PC-3 (cell line): ENCODE measurements at places on chromosomes 16 and 17. TPM values are rescaled to one million over a fixed set of nuclear protein-coding genes. Genes with fewer than 3 reads are reported as not detected.

Gene NME1
- 538 and 592 TPM in 2 replicates for total RNA-seq

- H3K4me1 ChIP-seq, result peaks cover 19% of the 10 kb centered on the region
- no peak overlapping the region for H3K4me3 ChIP-seq
- H3K27me3 ChIP-seq, result no peaks in the 10 kb centered on the region
- H3K36me3 ChIP-seq, result peaks cover 68% of the 10 kb centered on the region
These were observed 14.4 kb downstream of the TTC19 start for GRCh38 chr17:16013943-16014407.

GRCh38 chr17:60472449-60472848, 50.2 kb downstream of the CHCT1 start:
- H3K4me1 ChIP-seq, result peaks cover 10% of the 10 kb centered on the region
- H3K27ac ChIP-seq, result no peak overlapping the region
- no peak for DNase-seq
- H3K36me3 ChIP-seq, result peaks cover 23% of the 10 kb centered on the region
- H3K27me3 ChIP-seq, result no peaks in the 10 kb centered on the region
- no peak overlapping the region for H3K4me3 ChIP-seq

DNA sequence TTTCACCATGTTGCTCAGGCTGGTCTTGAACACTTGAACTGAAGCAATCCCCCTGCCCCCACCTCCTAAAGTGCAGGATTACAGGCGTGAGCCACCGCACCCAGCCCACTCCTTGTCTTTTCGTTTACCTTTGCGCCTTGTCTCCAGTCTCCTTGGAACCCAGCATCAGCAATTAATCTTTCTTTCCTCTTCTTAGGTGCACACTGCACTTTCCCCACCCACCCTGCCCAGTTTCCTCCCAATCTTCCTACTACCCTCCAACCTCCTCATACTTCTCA, 1.5 kb upstream of the CLDN7 start:
- peak overlapping the region; percentile 93 for H3K27ac ChIP-seq
- H3K4me3 ChIP-seq, result peak overlapping the region; percentile 97
- H3K36me3 ChIP-seq, result peaks cover 4% of the 10 kb centered on the region; the same call in 1 of the 2 replicates
- no peaks in the 10 kb centered on the region for H3K27me3 ChIP-seq
- peaks cover 27% of the 10 kb centered on the region for H3K4me1 ChIP-seq

- no peaks in the 10 kb centered on the region for H3K4me1 ChIP-seq
- no peak overlapping the region for H3K27ac ChIP-seq
- DNase-seq, result no peak
- H3K36me3 ChIP-seq, result no peaks in the 10 kb centered on the region
- no peak overlapping the region for H3K4me3 ChIP-seq
- no peaks in the 10 kb centered on the region for H3K27me3 ChIP-seq
These were observed 297.9 kb upstream of the PSMD7 start for GRCh38 chr16:73998707-73999106.
